IMR-90 (cell line): ENCODE measurements at places on chromosomes 2 and 18. TPM values are rescaled to one million over a fixed set of nuclear protein-coding genes. Genes with fewer than 3 reads are reported as not detected.

REG1B gene
- total RNA-seq: not detected in 2 replicates

RIT2 gene
- total RNA-seq: not detected in 2 replicates

PTPRN gene
- total RNA-seq: 4.4 and 5.2 TPM in 2 replicates

INHBB gene
- total RNA-seq: 0.18 and 0.28 TPM in 2 replicates

CYP26B1 gene
- not detected in 2 replicates for total RNA-seq

DNA sequence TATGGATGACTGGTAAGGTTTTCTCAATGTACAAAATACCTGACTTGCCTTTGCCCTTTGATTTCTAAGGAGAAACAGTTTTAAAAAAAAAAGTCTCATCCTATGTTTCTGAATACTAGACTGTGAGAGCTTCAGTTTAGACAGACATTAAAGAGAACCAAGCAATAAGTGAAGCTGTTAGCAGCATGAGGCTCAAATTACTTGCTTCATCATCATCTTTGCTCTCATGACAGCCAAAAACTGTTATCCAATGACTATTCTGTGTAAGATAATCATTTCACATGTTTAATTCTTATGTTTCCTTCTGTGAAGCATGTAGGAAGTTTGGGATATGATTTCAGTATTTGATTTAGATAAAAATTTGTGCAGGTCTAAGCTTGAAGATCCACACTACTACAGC is 129.2 kb downstream of the COMMD1 start:
- H3K4me3 ChIP-seq: no peak overlapping the region
- no peak overlapping the region for H3K27ac ChIP-seq
- no peaks in the 10 kb centered on the region for H3K27me3 ChIP-seq
- no peak for DNase-seq
- no peaks in the 10 kb centered on the region for H3K4me1 ChIP-seq

DNA sequence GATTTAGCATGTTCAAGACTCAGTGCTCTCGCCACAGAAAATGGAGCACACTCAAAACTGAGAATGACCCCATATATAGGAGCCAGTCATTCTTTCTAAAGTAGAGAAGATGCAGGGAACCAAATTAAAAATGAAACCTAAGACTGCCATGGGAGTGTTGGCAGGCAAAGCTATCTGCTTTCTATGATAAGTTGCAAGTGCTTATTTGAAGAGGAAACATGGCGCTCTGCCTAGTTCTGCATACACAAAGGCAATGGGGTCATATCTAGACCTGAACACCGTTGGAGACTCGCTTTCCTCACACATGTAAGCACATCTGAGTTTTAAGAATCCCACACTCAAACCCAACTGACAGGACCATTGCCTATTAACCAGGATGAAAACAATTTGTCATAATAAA is 292.5 kb downstream of the ALK start:
- DNase-seq: peak; percentile 49
- no peak overlapping the region for H3K27ac ChIP-seq
- no peak overlapping the region for H3K4me3 ChIP-seq

- peaks cover 49% of the 10 kb centered on the region for H3K4me1 ChIP-seq
- no peaks in the 10 kb centered on the region for H3K36me3 ChIP-seq
- no peaks in the 10 kb centered on the region for H3K27me3 ChIP-seq
- H3K4me3 ChIP-seq: no peak overlapping the region
- DNase-seq: peak; percentile 84
- peak overlapping the region; percentile 90 for H3K27ac ChIP-seq
These were observed 100.2 kb upstream of the CDC42EP3 start for GRCh38 chr2:37771600-37772088.

GRCh38 chr2:187310701-187311100 is 137.4 kb downstream of the CALCRL start:
- no peaks in the 10 kb centered on the region for H3K4me1 ChIP-seq
- no peaks in the 10 kb centered on the region for H3K27me3 ChIP-seq
- H3K27ac ChIP-seq: no peak overlapping the region
- H3K4me3 ChIP-seq: no peak overlapping the region
- no peaks in the 10 kb centered on the region for H3K36me3 ChIP-seq

DNA sequence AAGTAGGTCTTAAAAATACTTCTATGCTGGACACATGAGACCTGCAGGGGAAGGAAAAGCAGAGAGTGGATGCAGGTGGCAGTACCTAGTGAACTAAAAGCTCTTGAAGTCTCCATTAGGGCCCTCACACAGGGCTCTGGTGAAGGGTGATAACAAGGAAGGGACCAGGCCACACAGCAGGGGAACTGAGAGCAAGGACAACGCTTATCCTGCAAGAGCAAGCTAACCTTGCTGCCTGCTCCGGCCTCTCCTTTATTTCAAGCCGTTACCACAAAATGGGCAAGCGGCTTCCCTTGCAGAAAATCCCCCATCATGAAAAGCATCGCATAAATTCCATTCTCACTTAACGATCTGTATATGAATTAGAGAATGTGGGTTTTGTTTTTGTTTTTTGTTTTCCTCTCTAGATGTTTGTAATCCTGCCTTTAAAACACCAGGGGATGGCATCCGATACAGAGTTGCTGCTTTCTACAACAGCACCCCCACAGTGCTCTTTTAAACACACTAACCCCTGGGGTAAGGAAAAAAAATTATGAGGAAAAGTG is 64.5 kb downstream of the CACNB4 start:
- no peak overlapping the region for H3K4me3 ChIP-seq
- DNase-seq: no peak

DNA sequence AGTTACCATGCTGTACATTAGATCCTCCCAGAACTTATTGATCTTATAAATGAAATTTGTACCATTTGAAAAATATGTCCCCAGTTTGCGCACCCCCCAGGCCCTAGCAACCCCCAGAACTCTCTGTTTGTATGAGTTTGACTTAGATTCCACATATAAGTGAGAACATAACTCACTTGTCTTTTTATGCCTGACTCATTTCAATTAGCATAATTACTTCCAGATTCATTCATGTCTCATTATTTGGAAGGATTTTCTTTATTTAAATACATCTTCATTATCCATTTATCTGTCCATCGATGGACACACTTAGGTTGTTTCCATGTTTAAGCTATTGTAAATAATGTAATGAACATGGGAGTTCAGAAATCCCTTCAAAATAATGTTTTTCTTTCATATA is 705.9 kb downstream of the CCDC85A start:
- no peak for DNase-seq
- H3K27ac ChIP-seq: no peak overlapping the region
- H3K4me1 ChIP-seq: no peaks in the 10 kb centered on the region
- H3K27me3 ChIP-seq: no peaks in the 10 kb centered on the region
- H3K36me3 ChIP-seq: no peaks in the 10 kb centered on the region

GRCh38 chr2:204274429-204274828 is 270.8 kb upstream of the PARD3B start:
- no peak for DNase-seq
- H3K27me3 ChIP-seq: peaks cover 8% of the 10 kb centered on the region
- H3K4me3 ChIP-seq: no peak overlapping the region
- H3K36me3 ChIP-seq: no peaks in the 10 kb centered on the region

GRCh38 chr2:28633746-28634145 is 117.9 kb upstream of the PPP1CB start:
- H3K4me3 ChIP-seq: no peak overlapping the region
- no peaks in the 10 kb centered on the region for H3K36me3 ChIP-seq
- peak; percentile 90 for DNase-seq
- H3K4me1 ChIP-seq: peaks cover 6% of the 10 kb centered on the region
- H3K27me3 ChIP-seq: no peaks in the 10 kb centered on the region
- H3K27ac ChIP-seq: no peak overlapping the region

DNA sequence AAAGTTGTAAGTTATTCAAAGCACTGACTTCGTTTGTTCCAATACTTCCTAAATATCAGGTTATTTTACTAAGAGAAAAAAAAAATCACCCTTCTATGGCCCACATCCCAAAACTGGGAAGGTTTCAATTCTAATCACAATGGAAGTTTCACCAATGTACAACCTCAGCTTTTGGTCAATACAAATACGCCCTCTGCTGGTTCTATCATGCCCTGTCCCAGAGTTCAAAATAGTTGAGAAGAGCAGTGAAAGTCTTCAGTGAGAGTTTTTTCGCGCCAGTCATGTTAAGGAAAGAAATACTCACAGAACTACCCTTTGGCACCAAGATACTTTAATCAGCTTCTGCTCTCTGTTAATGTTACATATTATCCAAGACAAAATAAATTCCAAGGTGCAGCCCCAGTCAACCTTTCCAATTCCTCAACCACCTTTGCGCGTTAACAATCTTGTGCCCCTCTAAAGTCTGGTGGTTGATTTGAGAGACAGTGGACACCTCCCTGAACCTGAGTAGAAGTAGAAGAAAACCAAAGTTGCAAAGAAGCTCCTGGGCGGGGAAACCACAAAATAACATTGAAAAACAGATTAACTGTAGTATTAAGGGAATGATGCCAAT is 59.9 kb downstream of the SUMO1 start:
- H3K36me3 ChIP-seq: no peaks in the 10 kb centered on the region
- no peak overlapping the region for H3K4me3 ChIP-seq
- no peak overlapping the region for H3K27ac ChIP-seq
- no peaks in the 10 kb centered on the region for H3K27me3 ChIP-seq
- peaks cover 2% of the 10 kb centered on the region; the same call in 1 of the 2 replicates for H3K4me1 ChIP-seq
